ENCODE measurements at places on chromosomes 7 and 10.

DNA sequence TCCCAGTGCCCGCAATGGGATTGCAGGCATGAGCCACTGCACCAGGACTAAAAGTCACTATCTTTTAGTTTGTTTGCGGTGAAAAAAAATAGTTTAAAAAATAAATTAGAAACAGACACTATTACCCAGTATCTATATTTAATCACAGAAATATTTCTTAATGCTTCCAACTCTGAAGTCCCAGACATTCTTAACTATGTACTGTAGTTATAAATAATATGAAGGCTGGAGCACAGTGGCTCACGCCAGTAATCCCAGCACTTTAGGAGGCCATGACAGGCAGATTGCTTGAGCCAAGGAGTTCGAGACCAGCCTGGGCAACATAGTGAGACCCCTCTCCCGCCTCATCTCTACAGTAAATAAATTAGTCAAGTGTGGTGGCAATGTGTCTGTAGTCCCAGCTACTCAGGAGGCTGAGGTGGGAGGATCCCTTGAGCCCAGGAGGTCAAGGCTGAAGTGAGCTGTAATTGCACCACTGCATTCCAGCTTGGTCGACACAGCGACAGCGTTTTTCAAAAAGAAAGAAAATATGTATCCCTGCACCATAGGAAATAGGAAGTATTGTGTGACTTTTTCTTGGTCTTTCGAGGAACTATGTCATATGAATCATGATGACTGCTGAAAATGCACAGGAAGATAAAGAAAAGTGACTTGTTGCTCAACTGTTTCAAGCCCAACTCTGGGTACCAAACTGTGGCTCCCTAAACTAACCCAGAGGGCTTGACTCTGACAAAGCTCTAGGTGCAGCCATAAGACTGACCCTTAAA lies 74.9 kb upstream of the STEAP1B start:
- no peak for DNase-seq

DNA sequence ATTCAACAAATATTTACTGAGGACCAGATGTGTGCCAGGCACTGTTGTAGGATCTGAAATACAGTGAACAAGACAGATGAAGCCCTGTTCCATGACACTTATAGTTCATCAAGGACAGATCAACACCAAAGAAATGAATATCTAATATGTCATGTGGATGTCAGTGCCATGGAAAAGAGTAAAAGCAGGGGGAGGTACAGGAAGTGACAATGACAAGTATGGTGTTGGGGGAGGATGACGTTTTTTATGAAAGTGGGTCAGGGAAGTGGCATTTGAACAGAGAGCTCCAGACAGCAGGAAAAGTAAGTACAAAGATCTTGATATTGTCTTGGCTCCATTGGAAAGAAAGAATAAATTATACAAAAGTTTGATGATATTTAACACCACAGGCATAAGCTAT lies 7.0 kb upstream of the SFMBT2 start:
- DNase-seq: no peak

DNA sequence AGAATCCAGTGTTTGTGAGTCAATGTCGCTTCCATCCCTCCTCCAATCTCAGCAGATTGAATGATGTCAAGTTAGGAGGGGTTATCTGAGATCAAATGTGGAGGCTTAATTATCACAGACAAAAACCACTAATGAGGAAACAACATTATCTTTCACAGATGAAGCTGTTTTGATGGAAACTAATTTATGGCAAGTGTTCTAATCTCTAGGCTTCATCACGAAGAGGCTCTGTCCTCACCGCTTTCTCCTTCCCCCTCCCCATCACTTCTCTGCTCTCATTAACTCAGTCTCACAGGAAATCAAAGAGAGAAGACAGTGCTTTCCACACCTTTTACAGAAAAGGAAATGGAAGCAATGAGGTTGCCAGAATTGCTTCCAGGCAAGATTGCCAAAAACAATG lies 283.7 kb downstream of the BMPER start:
- DNase-seq: no peak

DNA sequence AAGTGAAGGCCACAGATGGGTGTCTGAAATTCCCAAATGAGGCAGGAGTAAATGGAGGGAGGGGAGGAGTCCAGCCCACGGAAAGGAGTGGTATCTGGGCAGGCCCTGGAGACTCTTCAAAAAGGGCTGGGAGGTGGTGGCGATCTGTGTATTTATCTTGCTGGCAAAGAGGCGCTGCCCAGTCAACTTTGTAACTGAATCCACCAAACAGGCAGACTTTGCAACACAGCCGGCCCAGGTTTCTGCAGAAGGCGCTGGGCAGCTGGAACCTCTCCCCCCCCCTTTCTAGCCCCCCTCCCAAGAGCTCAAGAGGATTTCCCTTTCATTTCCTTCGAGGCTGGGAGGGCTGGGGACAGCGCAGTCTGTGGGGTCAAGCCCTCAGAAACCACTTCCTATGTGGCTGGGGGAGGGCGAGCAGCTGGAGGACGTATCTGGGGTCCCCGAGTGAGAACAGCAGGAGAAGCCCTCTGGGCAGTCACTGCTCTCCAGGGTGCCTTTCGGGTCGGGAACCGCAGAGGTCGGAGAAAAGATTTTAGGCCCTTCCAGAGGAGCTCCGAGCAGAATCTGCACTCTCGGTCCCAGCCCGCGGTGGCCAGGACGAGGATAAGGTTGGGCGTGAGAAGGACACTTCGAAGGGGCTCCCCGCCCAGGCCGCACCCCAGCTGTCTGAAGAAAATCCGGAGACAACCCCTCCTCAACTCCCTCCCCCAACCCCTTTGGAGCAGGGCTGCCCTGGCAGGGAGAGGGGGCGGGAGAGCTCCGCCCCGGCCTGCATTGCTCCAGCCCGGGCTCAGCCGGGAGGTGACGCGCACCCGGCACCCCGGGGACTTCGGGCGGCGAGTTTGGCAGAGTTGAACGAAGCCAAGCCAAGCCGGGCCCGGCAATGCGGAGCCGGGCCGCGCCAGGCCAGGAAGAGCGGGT lies 965 bp downstream of the ZCCHC24 start:
- DNase-seq: peak; percentile 30

DNA sequence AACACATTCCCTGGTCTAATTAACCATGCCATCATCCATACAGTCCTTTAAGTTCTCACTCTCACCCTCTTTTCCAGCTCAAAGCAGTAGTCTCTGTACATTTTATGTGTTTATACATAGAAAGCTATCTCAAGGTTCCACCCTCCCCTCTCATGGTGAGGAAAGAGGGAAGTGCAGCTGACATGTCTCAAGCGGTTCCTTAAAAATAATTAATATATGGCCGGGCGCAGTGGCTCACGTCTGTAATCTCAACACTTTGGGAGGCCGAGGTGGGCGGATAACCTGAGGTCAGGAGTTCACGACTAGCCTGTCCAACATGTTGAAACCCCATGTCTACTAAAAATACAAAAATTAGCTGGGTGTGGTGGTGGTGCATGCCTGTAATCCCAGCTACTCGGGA lies 36.7 kb downstream of the ZC3HAV1 start:
- DNase-seq: no peak

GRCh38 chr10:124678557-124679240 lies 65.5 kb downstream of the FAM53B start:
- peak; percentile 40 for DNase-seq

- no peak for DNase-seq
Measured at GRCh38 chr7:19235680-19236079, 90.5 kb upstream of the FERD3L start.

DNA sequence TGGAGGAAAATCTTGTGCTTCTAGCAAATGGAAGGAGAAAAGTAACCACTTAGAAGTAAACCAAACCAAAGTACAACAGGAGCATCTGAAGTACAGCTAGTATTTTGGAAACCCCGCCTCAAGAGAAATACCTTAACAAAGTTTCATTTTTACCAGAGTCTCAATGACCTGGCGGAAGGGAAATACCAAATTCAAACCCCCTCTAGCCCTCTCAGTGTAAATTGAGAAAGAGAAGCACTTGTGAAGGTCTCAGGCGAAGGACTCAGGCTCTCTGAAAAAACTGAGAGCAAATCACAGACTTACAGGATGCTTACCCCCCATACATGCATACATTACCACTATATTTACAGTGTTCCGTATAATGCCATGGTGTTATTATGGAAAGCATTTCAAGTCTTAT lies 70.1 kb downstream of the ZPBP start:
- no peak for DNase-seq

GRCh38 chr7:91894781-91895480 lies 14.4 kb upstream of the MTERF1 start:
- no peak for DNase-seq

DNA sequence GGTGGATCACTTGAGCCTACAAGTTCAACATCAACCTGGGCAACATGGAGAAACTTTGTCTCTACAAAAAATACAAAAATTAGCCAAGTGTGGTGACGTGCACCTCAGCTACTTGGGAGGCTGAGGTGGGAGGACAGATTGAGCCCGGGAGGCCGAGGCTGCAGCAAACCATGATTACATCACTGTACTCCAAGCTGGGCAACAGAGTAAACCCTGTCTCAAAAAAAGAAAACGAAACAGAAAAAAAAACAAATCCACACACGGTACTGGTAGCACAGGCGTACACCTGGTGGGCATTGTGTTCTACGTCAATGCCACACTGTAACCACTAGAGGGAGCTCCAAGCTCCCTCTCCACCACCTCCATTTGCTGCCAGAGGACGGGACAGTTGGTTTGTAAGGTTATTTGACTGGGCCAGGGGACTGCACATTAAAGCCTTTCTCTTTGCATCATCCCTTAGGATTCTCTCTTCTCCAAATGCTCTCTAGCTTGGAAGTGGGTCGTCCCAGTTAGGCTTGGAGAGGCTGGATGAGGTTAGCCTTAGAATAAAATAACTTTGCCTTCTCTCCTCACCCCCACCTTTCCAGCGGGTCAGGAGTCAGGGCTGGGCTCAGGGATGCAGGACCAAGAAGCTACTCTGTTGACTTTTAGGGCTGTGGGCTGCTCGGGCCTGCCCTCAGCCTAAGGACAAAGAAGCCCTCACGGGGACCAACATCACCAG lies 130.8 kb downstream of the SORBS1 start:
- peak; percentile 25 for DNase-seq

DNA sequence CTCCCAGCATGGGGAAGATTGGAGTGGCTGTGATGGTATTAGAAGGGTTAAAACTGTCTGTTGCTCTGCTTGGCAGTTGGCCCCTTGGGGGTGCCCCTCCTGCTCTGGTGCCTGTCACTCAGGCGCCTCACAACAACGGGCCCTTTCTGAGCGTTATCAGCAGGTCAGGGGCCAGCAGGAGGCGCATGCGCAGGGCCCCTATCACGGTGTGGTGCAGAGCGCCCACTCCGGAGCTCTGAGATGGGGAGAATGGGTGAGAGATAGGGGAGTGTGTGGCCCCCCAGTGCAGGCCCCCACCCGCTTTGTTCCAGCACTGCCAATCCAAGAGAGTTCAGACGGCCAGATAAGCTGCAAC lies 24.8 kb downstream of the GBX1 start:
- no peak for DNase-seq

- DNase-seq: no peak
Measured at GRCh38 chr10:86167762-86168128, 198.8 kb downstream of the GRID1 start.

- DNase-seq: peak; percentile 75
Measured at GRCh38 chr10:101829561-101830315, 11.5 kb upstream of the OGA start.

GRCh38 chr10:93072713-93073538 lies 767 bp upstream of the CYP26A1 start:
- DNase-seq: no peak

GRCh38 chr10:19491166-19491565 lies 325.1 kb upstream of the PLXDC2 start:
- no peak for DNase-seq
